ENCODE measurements at places on chromosomes 2 and 18.

DNA sequence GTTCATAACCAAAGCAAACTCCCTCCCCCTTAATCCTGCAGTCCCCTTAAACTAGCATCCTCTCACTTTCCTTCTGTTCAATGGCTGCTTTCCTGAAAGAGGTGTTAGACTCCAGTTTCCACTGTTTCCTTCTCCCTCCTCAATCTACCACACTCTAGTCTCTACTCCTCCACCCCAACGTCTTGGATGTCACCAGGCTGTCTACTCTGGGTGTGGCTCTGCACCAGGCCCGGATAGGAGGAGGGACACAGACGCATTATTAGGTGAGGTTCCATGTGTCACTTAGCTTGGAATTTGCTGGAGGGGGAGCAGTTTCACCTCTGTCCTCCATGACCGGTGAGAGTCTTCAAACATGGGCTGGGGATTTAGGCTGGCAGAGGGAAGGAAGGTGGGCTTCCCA lies 61.3 kb downstream of the MTHFD2 start:
- DNase-seq = no peak

DNA sequence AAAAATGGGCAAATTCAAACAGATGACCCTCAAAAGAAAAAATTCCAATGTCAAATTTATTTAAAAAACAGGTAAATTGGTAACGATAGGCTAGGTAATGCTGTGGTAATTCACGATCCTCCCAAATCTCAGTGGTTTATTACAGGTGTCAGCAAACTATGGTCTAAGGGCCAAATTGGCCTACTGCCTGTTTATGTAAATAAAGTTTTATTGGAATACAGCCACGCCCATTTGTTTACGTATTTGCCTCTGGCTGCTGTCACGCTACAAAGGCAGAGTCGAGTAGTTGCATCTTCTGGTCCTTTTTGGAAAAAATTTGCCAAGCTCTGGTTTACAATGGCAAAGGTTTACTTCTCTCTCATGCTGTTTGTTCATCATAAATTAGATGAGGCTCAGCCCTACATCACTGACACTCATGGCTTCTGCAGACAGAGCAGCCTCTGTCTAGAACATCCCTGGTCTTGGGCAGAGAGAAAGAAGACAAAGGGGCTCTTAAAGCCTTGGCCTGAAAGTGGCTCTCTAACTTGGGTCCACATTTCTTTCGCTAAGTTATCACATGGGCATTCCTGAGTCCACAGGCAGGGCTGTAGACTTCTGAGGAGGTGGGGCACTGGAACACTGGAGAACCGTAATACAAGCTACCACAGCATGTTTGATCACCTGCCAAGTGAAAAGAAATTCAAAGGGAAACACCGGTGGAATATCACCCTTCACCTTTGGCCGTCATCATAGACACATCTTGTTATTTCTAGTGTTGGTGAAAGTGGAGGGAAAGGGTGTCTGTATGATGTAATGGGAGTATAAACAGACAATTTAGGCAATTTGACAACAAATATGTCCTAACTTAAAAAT lies 34.8 kb downstream of the SP110 start:
- no peak for DNase-seq

- DNase-seq = no peak
Measured at GRCh38 chr18:42412281-42412680, 457.2 kb downstream of the PIK3C3 start.

DNA sequence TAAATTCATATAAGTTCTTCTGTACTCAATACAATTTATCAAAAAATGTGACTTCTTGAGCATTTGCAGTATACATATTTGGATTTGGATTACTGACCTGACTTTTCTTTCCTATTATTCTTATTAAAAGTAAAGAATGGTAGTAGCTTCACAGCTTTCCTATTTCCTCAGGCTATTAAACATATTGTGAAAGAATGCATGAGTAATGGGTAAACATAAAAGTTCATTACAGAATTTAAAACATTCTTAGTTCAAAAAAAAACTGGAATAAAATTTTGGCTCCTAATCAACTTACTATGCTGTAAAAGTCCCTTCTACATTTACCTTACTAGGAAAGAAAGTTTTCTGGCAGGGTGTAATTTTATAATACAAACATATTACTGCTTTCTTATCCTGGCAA lies 27.3 kb upstream of the C2orf66 start:
- DNase-seq = no peak

DNA sequence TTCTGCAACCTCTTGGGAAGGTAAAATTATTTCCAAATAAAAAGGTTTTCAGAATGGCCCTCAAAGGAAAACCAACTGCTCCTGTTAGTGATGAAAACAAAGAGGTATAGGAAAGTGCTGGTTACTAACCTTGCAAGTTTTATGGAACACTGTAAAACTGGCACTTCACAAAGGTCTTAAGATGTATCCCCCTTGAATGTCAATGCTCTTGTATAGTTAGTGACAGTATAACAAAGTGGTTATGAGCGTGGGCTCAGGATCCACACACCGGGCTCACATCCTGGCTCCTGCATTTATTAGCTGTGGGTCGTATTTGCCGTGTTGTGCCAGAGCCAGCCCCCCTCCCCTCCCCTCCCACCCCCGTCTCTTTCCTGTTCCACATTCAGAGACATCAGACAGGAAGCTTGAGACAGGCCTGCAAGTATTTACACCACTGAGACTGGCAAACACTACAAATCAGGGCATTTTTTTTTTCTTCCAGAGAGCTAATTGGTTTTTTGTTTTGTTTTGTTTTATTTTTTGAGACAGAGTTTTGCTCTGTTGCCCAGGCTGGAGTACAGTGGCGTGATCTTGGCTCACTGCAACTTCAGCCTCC lies 9.2 kb upstream of the DNPEP start:
- no peak for DNase-seq

- no peak for DNase-seq
Measured at GRCh38 chr2:42567806-42568400, 529 bp upstream of the MTA3 start.

DNA sequence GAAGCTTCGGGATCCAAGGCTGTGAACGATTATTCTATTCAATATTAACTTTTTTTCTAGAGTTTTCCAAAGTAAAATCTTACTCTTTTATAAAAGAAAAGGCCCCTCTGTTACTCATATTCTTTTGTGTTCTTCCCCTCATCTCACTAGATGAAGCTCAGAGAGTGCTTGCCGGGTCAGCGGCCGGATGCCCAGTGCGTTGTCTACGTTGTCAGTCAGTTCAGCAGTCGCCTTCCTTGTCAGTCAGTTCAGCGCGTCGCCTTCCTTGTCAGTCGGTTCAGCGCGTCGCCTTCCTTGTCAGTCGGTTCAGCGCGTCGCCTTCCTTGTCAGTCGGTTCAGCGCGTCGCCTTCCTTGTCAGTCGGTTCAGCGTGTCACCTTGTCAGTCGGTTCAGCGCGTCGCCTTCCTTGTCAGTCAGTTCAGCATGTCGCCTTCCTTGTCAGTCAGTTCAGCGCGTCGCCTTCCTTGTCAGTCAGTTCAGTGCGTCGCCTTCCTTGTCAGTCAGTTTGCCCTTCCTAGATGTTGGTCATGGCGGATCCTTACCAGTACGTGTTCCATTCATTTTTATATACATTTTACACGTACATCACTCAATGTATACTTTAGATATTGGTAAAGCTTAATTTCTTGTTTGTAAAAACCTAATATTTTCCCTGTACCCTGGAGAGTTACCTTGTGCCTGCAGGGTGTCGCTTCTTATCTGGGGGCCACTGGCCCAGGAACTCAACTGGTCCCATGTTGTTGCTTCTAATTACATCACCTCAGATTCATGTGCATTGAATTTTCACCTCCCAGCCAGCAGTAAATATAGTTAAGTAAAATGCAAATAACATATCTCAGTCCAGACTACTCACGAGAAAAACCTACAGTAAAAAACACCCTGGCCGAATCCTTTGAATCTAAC lies 206.9 kb downstream of the ASB1 start:
- no peak for DNase-seq

- no peak for DNase-seq
Measured at GRCh38 chr2:189177251-189177840, 2.2 kb downstream of the COL5A2 start.

DNA sequence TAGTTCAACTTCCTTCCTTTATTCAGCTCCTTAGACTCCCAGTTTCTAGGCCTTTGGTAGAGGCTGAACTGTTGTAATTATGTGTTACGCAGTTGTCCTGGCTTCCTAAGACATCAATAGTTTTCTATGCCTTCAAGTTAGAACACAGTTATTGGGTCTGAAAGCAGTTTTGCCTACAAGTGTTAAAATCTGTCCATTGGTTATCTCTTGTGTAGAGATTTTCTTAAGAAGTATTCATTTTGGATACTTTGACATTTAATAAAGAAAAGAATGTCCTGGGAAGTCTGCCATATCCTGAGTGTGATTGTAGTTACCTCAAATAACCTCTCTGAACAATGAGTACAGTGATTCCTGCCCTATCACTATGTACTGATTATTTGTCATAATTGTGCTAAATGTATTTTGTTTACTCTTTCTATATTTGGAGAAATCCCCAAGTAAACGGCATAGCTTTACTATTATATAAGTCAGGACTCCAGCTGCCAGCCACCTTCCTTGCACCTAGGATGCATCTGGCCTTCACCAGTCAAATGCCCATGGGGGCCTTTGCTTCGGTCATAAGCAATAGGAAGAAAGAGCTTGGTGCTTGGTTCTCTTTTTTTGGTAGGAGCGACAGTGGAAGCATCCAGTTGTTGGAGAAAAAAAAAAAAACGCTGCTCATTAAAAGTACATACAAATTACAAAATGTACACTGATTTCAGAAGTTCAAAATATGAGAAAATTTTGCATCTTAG lies 449.5 kb upstream of the PKDCC start:
- peak; percentile 7 for DNase-seq

GRCh38 chr2:74440378-74441169 lies 1.2 kb downstream of the RTKN start:
- DNase-seq = no peak

- no peak for DNase-seq
Measured at GRCh38 chr2:235774153-235774870, 280.5 kb downstream of the AGAP1 start.

DNA sequence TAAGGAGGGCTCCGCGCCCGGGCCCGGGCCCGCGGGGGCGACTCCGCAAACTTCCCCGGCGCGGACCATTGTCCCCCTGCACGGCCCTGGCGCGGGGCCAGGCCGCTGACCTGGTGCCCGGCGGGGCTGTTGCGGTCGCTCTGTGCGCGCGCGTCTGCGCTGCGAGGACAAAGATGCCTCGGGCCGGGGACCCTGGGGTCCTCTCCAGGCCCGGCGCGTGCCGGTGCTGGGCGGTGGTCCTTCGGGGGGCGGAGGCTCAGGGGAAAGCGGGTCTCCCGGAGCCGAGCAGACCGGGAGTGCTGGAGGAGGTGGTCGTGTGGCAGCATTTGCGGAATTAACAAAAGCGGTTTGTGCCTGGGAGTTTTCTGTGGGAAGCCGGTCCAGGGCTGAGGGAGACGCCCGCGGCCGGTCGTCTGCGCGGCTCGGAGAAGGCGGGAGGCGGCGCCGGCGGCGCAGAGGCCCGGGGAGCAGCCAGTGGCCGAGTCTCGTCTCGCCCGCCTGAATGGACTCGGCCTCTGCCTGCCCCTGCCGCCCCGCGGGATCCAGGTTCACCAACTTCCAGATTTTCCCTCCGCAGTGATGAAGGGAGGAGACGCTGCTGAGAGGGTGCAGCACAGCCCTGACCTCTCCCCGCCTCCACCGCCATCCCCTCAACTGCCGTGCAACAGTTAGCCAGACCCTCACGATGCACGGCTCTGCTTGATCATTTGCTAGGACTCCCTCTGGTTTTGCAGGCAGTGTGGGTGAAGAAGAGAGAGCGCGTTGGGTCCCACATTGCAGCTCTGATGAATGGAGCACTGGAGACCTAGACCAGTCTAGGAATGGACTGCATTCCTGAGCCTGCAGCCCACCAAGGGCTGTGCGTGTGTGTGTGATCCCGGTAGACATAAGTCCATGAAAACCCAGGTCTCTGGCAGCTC lies 705 bp downstream of the EFR3B start:
- no peak for DNase-seq

GRCh38 chr2:141508806-141509595 lies 621.8 kb downstream of the LRP1B start:
- DNase-seq = no peak

GRCh38 chr2:99674090-99674489 lies 184.3 kb upstream of the REV1 start:
- no peak for DNase-seq

- DNase-seq = no peak
Measured at GRCh38 chr2:234905547-234906265, 46.1 kb upstream of the SH3BP4 start.

DNA sequence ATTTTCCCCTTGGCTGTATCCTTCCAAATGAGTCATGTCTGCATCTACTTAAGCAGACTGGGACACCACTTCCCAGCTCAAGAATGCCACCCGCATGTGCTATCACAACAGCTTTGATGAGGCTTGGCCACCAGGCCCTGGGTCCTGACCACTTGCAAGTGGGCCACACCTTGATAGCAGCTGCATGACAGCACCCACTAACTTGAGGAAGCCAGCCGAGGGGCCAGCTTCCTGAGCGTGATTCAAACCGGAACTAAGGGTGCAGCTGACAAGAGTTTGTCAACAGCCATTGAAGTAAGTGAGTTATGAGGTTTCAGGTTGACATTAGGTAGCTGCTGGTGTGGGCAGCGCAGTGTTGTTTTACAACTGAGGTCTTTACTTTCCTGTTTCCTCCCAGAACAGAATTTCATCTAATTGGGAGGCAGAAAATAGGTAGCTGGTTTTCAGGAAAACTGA lies 54.4 kb downstream of the EPHA4 start:
- DNase-seq = peak; percentile 71

DNA sequence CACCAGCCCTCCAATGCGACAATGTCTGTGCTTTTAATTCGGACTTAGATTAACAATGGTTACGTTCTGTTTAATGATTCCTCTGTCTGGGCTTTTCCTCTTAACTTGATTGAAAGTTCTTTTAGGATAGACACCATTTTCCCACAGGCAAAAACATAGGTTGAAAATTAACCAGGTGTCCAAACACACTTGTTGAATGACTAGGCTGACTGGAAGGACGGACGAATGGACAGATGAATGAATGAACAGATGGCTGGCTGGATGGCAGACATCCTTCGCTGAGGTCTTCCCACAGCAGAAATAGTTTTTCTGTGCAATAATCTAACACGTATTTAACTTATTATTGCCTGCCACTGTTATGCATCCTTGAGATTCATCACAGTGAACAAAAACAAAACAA lies 298.8 kb downstream of the SRBD1 start:
- DNase-seq = no peak

- DNase-seq = no peak
Measured at GRCh38 chr18:6795307-6795706, 65.8 kb downstream of the ARHGAP28 start.

- DNase-seq = no peak
Measured at GRCh38 chr2:167001165-167001564, 112.9 kb downstream of the XIRP2 start.

- DNase-seq = no peak
Measured at GRCh38 chr2:30282081-30282480, 50.7 kb downstream of the LBH start.
